ENCODE measurements at places on chromosomes 1 and 21. TPM values are rescaled to one million over a fixed set of nuclear protein-coding genes. Genes with fewer than 3 reads are reported as not detected.

The ADAMTS5 gene
- 2.5 TPM for total RNA-seq

DNA sequence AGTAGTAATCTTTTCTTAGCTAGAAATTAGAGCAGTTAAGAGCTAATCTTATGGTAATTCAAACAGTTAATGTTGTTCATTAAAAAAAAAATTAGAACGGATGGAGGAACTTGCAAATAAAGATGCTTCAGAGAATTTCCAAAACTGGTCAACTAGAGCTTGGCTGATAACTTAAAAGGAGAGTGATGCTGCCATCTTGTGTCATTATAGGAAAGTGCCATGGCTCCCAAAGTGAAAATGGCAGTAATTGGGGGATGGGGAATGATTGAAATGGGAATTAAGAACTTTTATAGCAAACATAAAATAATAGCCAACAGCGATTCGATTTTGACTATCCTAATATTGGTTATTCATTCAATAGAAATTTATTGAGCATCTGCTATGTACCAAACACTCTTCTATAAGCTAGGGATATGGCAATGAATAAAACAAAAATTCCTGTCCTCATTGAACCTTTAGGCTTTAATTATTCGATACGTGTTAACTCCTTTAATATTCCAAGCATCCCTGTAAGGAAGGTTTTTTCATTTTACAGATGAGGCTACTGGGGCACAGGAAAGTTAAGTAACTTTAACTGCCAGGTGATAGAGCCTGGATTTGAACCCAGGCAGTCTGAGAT, 5.7 kb upstream of the PLPP3 start:
- no peak overlapping the region for H3K4me3 ChIP-seq
- DNase-seq, result no peak
- H3K4me1 ChIP-seq, result peaks cover 6% of the 10 kb centered on the region
- no peak overlapping the region for H3K27ac ChIP-seq
- H3K36me3 ChIP-seq, result no peaks in the 10 kb centered on the region

- no peaks in the 10 kb centered on the region for H3K27me3 ChIP-seq
- H3K4me3 ChIP-seq, result no peak overlapping the region
- no peaks in the 10 kb centered on the region for H3K36me3 ChIP-seq
- no peak for DNase-seq
- no peaks in the 10 kb centered on the region for H3K4me1 ChIP-seq
Observed at GRCh38 chr1:214685906-214686305, 82.9 kb downstream of the CENPF start.

GRCh38 chr1:11339346-11340232, 66.6 kb downstream of the UBIAD1 start:
- DNase-seq, result no peak
- H3K27ac ChIP-seq, result no peak overlapping the region
- H3K4me1 ChIP-seq, result no peaks in the 10 kb centered on the region

- H3K4me1 ChIP-seq, result no peaks in the 10 kb centered on the region
- no peak for DNase-seq
- H3K36me3 ChIP-seq, result peaks cover 48% of the 10 kb centered on the region
- no peak overlapping the region for H3K27ac ChIP-seq
- no peaks in the 10 kb centered on the region for H3K27me3 ChIP-seq
Observed at GRCh38 chr1:154445040-154445472, 39.9 kb downstream of the IL6R start.

GRCh38 chr1:15989776-15990175, 13.9 kb upstream of the ZBTB17 start:
- no peaks in the 10 kb centered on the region for H3K27me3 ChIP-seq
- no peak overlapping the region for H3K4me3 ChIP-seq
- H3K36me3 ChIP-seq, result no peaks in the 10 kb centered on the region
- no peaks in the 10 kb centered on the region for H3K4me1 ChIP-seq

Data from liver (tissue), 10 donors.